ENCODE measurements at places on chromosomes 16 and 17. TPM values are rescaled to one million over a fixed set of nuclear protein-coding genes. Genes with fewer than 3 reads are reported as not detected.

OTOA gene
- not detected for total RNA-seq

PRKAR1A gene
- total RNA-seq = 267 TPM

CRYM gene
- not detected for total RNA-seq

TMEM220 gene
- 2.2 TPM for total RNA-seq

KRTAP4-3 gene
- not detected for total RNA-seq
